Stimulated activated naive CD4-positive, alpha-beta T cell treated with Interleukin-2 at 50 U/mL for 16 hours (primary cell): ENCODE measurements at places on chromosomes 11 and 22.
A peak's percentile ranks its signal among the peaks of the same experiment; 100 is the strongest.

DNA sequence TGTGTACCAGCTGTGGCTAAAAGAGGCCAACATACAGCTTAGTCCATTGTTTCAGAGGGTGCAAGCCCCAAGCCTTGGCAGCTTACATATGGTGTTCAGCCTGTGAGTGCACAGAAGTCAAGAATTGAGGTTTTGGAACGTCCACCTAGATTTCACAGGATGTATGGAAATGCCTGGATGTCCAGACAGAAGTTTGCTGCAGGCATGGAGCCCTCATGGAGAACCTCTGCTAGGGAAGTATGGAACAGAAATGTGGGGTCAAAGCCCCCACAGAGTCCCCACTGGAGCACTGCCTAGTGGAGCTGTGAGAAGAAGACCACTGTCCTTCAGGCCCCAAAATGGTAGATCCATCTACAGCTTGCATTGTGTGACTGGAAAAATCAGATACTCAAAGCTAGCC lies 42.2 kb upstream of the PTH start:
- no peak for DNase-seq

DNA sequence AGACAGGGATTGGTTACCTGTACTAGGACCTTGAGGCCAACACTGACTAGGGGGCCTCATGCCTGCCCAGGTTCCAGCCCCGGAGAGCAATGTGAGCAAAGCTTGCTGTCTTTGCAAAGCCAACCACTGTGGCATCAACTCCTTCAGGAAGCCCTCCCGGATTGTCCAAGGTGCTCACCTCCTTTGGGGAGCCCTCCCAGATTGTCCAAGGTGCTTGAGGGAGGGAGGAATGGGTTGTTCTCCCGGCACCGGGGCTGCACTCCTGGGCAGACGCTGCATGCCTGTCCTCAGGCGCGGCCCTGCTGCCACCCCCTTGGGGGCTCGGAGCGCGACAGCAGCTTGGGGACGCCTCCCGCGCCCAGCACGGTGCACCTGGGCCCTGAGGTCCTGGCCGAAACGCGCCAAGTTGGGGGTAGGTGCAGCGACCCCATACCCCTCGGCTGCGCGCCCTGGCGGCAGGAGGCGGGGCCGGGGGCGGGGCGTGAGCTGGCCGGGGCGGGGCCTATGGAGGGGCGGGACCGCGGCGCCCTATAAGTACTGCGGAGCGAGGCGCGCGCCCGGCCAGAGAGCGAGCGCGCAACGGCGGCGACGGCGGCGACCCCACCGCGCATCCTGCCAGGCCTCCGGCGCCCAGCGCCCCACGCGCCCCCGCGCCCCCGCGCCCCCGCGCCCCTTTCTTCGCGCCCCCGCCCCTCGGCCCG lies at the start of gene CD81:
CD81 (plus strand) TSS at position 560 of the 701 bp plus-strand sequence. CDS start 240 bp downstream, outside the sequence.
- DNase-seq, result peak; percentile 38

DNA sequence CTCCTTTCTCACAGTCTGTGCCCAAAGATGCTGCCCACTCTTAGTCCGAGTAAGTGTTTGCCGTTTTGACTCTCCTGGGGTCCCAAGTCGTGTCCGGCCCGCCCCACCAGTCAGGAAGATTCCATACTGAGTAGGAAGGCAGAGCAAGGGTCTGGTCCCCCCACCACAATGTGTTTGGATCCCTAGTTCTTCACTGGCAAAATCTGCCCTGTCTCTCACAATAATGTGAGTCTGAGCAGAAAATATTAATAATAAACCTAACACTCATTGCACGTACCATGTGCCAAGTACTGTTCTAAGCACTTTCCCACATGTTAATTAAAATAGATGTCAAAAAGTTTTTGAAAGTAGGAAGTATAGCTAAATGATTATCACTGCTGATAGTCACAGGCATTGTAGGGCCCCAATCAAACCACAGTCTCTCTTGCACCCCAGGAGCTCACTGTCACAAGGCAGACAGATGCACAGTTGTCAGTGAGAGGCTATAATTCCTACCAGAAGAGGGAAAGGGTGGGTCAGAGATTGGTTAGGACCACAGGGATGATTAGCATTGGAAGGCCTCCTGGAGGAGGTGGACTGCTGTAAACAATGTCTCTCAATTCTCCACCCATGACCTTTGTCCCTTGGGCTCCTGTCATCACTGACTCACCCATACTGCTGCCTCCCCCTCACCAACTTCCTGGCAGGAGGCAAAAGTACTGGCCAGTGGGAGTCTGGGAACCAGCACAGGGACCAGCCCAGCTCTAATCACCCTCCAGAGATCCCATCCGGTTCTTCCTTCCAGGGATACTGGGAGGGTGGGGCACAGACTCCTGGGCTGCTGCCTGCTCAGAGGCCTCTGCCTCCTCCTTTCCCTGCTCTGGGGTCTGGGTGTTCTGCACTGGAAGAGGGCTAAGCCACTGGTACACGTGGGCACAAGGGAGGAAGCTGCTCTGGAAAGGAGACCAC lies 1.0 kb upstream of the POLD4 start:
- no peak for DNase-seq

GRCh38 chr11:33696411-33696810 lies 4.2 kb downstream of the C11orf91 start:
- DNase-seq, result no peak
